ENCODE measurements at places on chromosomes 3 and 15. TPM values are rescaled to one million over a fixed set of nuclear protein-coding genes. Genes with fewer than 3 reads are reported as not detected.

- no peaks in the 10 kb centered on the region for H3K27me3 ChIP-seq
- H3K4me1 ChIP-seq: peaks cover 7% of the 10 kb centered on the region
- no peak for DNase-seq
These were observed 296.5 kb downstream of the SLC9A9 start for GRCh38 chr3:143551761-143552160.

- peaks cover 69% of the 10 kb centered on the region for H3K4me1 ChIP-seq
- no peaks in the 10 kb centered on the region for H3K36me3 ChIP-seq
- H3K4me3 ChIP-seq: no peak overlapping the region
- H3K27ac ChIP-seq: peak overlapping the region; percentile 87
These were observed 83.4 kb upstream of the RNU6-1 start for GRCh38 chr15:67922971-67923945.

DNA sequence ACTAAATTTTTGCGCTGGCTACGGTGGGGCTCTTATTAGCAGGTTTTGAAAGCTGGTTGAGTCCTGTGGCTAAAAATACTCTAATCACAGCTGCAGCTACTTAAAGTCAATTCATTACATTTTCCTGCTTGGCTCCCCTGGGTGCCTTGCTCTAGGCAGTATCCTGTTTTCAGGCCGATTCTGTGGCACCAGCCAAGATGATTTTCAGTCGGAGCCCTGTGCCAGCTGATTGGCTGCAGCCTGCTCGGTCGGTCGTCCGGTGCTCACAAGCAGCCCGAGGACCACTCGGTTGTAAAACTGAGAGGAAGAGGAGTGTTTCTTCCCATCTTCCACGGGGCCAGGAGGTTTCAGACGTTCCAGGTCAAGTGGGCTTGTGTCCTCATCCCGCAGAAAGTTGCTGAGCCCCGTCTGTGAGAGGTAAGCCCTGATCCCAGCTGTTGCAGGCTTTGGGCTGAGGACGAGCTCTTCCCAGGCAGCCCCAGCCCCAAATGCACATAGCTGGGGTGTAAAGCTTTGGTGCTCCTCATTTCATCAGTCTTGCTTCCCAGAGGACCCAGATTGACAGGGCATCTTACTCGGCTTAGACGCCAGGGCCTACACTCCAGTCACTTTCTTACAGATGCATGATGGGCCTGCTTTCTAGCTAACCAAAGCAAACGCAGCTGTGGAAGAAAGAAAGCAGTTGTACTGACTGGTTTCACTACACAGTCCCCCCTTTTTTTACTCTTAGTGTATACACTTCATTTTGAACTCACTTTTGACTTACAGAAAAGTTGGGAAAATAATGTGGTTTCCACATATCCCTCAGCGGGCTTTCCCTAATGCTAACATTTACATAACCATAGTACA, 15.9 kb downstream of the LYSMD4 start:
- H3K4me3 ChIP-seq: no peak overlapping the region
- no peak overlapping the region for H3K27ac ChIP-seq
- H3K4me1 ChIP-seq: peaks cover 15% of the 10 kb centered on the region

- no peak overlapping the region for H3K27ac ChIP-seq
- H3K4me1 ChIP-seq: no peaks in the 10 kb centered on the region
- DNase-seq: no peak
- H3K27me3 ChIP-seq: no peaks in the 10 kb centered on the region
These were observed 58.8 kb downstream of the BTD start for GRCh38 chr3:15660055-15660935.

DNA sequence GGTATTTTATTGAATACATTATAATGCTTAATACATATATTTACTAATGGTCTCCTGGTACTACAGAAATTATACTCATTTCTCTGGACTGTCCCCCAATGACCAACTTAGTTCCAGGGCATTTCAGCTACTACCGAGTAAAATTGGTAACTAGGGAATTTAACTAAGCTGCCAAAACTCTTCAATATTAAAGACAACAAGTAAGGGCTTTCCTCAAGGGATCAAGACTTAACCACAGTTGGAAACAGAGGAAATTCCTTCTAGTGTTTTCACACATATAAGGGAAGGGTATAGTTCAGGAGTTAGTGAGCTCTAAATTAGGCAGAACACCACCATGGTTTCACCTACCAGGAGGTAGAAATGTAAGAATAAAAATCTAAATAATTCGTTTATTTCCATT, 357.4 kb downstream of the TBL1XR1 start:
- H3K4me3 ChIP-seq: no peak overlapping the region
- H3K36me3 ChIP-seq: no peaks in the 10 kb centered on the region
- DNase-seq: no peak
- H3K27me3 ChIP-seq: no peaks in the 10 kb centered on the region
- no peak overlapping the region for H3K27ac ChIP-seq

DNA sequence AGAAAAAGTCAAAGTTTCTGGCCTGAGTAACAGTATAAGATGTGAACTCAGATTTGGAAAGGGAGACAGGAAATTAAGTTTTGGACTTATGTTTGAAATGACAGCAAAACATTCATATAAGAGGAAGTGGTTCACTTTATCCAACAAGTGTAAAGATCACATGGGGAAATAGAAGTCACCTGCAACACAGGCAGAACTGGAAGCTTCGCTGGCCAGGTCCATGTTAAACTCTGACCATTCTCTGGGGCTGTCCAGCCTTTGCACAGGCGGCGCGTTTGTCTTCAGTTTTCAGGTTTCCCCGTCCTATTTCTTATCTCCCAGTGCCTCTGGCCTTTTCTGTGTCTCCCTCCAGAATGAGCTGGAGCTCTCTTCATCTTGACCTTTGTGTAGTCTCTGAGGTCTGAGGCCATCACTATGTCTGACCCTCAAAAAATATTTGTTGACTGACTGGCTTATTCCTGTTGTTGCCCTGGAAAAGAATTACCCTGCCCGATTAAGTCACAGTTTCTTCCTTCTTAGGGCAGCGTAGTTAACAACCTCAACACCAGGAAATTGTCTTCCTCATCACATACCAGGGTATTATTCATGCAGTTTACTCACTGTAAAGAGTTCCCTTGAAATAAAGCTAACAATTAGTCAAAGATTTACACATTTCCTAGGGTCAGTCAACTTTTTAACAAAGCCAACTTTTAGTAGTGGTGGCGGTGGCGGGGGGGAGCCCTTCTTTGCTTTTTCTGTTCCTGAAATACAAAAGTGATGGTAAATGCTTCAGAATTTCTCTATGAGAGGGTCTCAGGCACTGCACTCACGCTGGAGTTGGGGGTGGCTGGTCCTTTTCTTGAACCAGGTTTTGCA, 959 bp upstream of the RASA2 start:
- no peaks in the 10 kb centered on the region for H3K27me3 ChIP-seq
- DNase-seq: no peak
- peaks cover 11% of the 10 kb centered on the region for H3K4me1 ChIP-seq
- no peaks in the 10 kb centered on the region for H3K36me3 ChIP-seq
- H3K27ac ChIP-seq: peak overlapping the region; percentile 54
- no peak overlapping the region for H3K4me3 ChIP-seq

- no peaks in the 10 kb centered on the region for H3K36me3 ChIP-seq
- no peak for DNase-seq
- no peak overlapping the region for H3K4me3 ChIP-seq
- no peak overlapping the region for H3K27ac ChIP-seq
- H3K27me3 ChIP-seq: no peaks in the 10 kb centered on the region
These were observed 9.1 kb downstream of the SLC6A1 start for GRCh38 chr3:11001658-11002021.

DNA sequence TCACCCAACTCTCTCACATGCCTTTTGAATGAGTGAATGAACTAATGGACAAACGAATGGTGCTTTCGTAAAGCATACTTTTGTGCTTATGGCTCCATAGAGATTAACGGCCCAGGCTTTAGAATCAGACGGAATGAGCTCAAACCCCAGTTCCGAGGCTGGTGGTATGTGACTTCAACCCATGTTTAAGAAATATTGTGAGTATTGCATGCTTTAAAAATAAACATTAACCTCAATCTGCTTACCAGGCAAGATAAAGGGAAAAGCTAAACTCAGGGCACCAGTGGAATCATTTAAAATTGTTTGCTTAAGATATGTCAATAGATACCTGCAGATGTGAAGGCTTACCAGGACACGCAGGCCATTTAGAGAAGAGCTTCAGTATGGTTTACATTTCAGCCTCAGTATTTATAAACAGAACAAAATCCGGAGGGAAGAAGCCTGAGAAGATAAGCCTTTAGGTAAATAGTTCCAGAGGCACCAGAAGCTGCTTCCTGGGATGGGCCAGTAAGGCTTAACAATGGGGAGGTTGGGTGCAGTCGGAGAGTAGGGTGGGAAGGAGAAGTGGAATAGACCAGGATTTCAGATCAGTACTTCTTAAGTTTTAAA, 186.4 kb downstream of the ADAMTS9 start:
- H3K4me1 ChIP-seq: no peaks in the 10 kb centered on the region
- no peak overlapping the region for H3K4me3 ChIP-seq
- H3K27ac ChIP-seq: no peak overlapping the region

- no peak overlapping the region for H3K27ac ChIP-seq
- H3K27me3 ChIP-seq: no peaks in the 10 kb centered on the region
- DNase-seq: no peak
- peaks cover 11% of the 10 kb centered on the region for H3K4me1 ChIP-seq
These were observed 377.8 kb upstream of the PROK2 start for GRCh38 chr3:72162649-72163184.

GRCh38 chr3:59935025-59935424, 885.2 kb upstream of the CFAP20DC start:
- H3K4me3 ChIP-seq: no peak overlapping the region
- no peaks in the 10 kb centered on the region for H3K4me1 ChIP-seq
- no peak for DNase-seq
- no peaks in the 10 kb centered on the region for H3K36me3 ChIP-seq

GRCh38 chr3:50520849-50521248, 17.4 kb upstream of the CACNA2D2 start:
- H3K4me1 ChIP-seq: peaks cover 22% of the 10 kb centered on the region
- no peak overlapping the region for H3K4me3 ChIP-seq
- no peaks in the 10 kb centered on the region for H3K27me3 ChIP-seq
- no peaks in the 10 kb centered on the region for H3K36me3 ChIP-seq
- DNase-seq: no peak

GRCh38 chr15:63473007-63473748, 31.2 kb upstream of the USP3 start:
- H3K36me3 ChIP-seq: no peaks in the 10 kb centered on the region
- H3K4me1 ChIP-seq: peaks cover 6% of the 10 kb centered on the region
- no peaks in the 10 kb centered on the region for H3K27me3 ChIP-seq
- no peak for DNase-seq

Gene HEG1
- total RNA-seq: 244 TPM

Gene GP5
- total RNA-seq: 0.81 TPM

Gene KBTBD13
- total RNA-seq: not detected

Gene AHSG
- not detected for total RNA-seq

Gene MOBP
- not detected for total RNA-seq

Gene TP53BP1
- total RNA-seq: 64.8 TPM

Gene RBPMS2
- total RNA-seq: 2.6 TPM

Gene TLR9
- total RNA-seq: 0.40 TPM

Gene ACOX2
- 17.8 TPM for total RNA-seq

Gene RTP4
- 2.3 TPM for total RNA-seq

Gene ACAP2
- 61.7 TPM for total RNA-seq

Gene NANOGP8
- total RNA-seq: 3.2 TPM
